T-helper 17 cell (primary cell): ENCODE measurements at places on chromosomes 6 and 20. TPM values are rescaled to one million over a fixed set of nuclear protein-coding genes. Genes with fewer than 3 reads are reported as not detected.

Gene FERMT1
- 0.16 TPM for total RNA-seq

Gene ZNF512B
- total RNA-seq, result 17.9 TPM

- no peak for DNase-seq
These were observed 10.5 kb downstream of the SNX3 start for GRCh38 chr6:108250240-108250866.

- no peak for DNase-seq
These were observed 332.6 kb upstream of the MANEA start for GRCh38 chr6:95244751-95245150.

GRCh38 chr6:11429577-11429976 lies 108.0 kb upstream of the TMEM170B start:
- no peak for DNase-seq

GRCh38 chr20:22795433-22795832 lies 211.1 kb upstream of the FOXA2 start:
- no peak for DNase-seq

DNA sequence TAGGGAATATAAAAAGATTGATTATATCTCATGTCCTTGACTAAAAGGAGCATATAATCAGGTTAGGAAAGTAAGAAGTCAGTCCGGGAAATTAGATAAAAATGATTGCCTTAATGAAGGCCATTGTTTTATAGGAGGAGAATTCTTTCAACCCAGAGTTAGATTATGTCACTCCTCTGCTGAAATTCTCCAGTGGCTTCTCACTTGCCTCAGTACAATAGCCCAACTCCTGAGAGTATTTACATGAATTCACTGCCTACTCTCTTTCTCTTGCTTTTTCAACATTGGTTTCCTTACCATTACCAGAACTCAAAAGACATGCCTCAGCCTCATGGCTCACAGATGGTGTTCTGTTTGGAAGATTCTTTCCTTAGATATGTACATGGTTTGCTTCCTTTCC lies 114.9 kb downstream of the EPHA7 start:
- DNase-seq, result no peak
